Activated CD4-positive, alpha-beta T cell treated with anti-CD3 and anti-CD28 coated beads, Interleukin-2, amount 10 ng/mL, durations not matched to agents 7 days and 5 days (primary cell): ENCODE measurements at places on chromosomes 4 and X. TPM values are rescaled to one million over a fixed set of nuclear protein-coding genes. Genes with fewer than 3 reads are reported as not detected.

GRCh38 chr4:116638592-116638991 is 446.8 kb downstream of the TRAM1L1 start:
- no peak for DNase-seq

GRCh38 chrX:3227526-3227925 is 118.9 kb downstream of the MXRA5 start:
- no peak for DNase-seq

GRCh38 chr4:181671672-181672071 is 571.5 kb upstream of the TENM3 start:
- no peak for DNase-seq

GRCh38 chr4:4937926-4938325 is 78.5 kb downstream of the MSX1 start:
- DNase-seq, result no peak

- no peak for DNase-seq
Measured at GRCh38 chrX:127128282-127128681, 308.8 kb downstream of the PRR32 start.

- DNase-seq, result no peak
Measured at GRCh38 chr4:113645771-113646441, 115.6 kb downstream of the CAMK2D start.

DNA sequence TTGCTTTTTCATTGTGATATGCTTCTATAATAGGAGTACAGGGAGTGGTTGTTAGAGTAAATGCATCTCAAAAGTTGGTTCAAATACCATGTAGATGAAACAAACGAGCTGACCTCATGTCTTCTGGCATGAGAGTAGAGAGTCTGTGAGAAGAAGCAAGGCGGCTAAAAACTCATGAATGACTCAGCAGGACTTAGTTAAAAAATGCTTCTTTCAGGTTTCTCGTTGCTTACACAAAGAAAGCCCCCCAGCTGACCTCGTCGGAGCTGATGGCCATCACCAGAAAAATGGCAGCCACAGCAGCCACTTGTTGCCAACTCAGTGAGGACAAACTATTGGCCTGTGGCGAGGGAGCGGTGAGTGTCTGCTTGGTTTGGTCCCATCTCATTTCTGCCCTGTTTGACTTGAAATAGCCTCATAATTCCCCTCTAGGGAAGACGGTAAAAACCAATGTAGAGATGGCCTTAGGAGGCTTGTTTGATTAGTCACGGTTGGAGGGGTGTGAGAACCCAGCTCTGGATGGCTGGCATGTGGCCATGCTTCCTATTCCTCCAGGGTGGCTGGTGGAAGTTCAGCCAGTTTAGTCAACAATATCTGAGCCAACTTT is 14.5 kb downstream of the AFP start:
- no peak for DNase-seq

The DMP1 gene
- not detected for total RNA-seq

DNA sequence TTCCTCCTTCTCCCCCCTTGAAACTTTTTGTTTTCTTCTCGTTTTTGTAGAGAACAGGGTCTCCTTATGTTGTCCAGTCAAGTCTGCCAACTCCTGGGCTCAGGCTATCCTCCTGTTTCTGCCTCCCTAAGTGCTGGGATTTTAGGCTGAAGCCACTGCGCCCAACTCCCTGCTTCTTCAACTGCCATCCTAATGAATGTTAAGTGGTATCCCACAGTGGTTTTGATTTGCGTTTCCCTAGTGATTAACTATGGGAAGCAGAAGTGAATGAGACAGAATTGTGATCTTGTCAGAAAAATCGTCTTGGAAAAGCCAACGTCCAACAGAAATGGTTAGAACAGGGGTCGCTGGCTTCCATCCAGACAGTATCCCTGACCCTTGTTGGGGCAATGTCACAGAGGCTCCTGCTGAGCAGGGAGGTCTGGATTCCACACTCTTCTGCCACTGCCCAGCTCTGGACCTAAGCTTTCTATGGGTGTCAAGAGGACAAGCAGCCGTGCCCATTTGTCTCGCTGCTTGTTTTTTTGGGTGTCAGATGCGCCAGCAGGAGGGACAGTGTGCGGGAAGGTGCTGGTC is 869 bp upstream of the ADD1 start:
- DNase-seq, result no peak

The PARM1 gene
- total RNA-seq, result not detected

GRCh38 chr4:14877246-14878225 is 124.7 kb upstream of the CPEB2 start:
- peak; percentile 7 for DNase-seq

- DNase-seq, result peak; percentile 17
Measured at GRCh38 chr4:95124906-95125504, 367.2 kb downstream of the BMPR1B start.

The ANXA10 gene
- total RNA-seq, result not detected

DNA sequence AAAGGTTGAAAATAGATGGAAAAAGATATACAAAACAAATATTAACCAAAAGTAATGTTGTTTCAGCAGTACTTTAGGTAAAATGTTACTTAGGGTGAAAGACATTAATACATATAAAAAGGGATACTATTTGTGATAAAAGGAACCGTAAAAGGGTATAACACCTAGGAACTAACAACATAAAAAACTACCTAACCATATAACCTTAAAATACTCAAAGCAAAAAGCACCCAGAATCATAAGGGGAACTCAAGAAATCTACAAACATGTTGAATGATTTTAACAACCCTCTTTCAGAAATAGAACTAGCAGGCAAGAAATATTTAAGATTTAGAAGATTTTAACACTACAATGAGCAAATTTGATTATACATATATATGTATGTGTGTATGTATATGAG is 11.5 kb downstream of the MOSPD2 start:
- no peak for DNase-seq

GRCh38 chr4:82513382-82513781 is 48.4 kb downstream of the TMEM150C start:
- no peak for DNase-seq

DNA sequence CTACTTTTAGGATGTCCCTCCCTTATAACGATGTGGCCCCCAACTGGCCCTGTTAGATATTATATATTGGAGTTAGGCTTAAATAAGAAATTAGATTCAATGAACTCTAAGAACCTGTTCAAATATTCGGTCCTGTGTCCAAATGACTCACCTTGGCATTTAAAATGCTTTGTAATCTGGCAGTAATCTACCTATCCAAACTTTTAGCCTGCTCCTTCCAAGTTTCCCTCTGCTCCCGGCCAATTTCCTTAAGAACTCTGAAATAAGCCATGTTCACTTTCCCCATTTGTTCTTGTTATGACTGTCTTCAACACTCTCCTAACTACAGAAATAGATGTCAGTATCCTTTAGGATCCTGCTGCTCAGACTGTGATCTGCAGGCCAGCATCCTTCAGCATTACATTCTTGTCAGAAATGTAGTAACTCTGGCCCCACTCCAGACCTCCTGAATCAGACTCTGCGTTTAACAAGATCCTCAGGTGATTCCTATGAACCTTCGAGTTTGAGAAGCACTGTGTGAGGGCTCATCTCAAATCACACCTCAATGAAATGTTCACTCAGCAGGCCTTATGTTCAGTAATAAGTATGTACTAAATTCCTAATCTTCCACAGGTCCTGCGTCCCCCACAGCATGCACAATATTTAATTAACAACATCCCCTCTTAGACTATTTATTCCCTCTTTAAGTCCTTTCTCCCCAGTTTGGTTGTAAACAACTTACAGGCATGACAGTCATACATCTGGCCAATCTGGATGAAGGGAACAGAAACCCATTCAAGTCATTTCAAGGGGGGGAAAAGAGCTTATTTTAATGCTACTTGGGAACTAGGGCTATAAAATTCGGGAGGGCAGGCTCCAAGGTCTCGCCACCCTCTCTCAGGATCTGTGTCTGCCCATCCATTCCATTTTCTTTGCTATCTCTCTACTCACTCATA is 3.0 kb downstream of the ATP8A1 start:
- no peak for DNase-seq

DNA sequence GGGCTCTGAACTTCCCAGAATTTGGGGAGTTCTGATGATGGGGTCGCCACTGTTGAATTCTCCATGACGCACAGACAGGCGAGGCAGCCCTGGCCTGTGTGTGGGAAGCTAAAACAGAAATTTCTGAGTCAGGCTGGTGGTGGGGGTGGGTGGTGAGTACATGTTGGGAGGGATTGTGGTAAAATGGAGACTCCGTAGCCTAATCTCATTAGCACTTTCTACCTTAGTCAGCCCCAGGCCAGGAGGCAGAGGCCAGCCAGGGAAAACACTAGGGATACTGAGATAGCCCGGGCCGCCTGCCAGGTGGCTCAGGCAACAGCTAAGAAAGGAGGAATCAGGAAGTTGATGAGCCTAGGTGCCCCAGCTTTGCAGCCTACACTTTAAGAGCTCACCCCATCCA is 39.3 kb upstream of the NHSL2 start:
- DNase-seq, result no peak

DNA sequence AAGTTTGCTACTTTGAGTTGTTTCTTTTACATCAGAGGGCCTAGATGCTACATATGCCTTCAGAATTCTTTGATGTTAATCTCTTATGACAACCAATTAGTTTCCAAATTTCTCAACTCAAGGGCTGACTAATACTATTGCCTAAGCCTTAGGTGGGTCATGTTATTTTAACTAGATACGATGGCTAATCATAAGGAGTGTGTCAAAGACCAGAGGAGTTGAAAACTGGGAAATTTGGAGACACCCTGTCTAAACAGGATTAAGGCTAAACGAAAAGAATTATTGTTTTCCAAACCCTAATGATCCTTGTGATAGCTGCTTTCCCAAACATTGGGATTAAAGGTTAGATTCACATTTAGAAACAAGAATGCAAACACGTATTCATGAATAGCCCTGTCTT is 228.5 kb downstream of the PCDH7 start:
- no peak for DNase-seq

DNA sequence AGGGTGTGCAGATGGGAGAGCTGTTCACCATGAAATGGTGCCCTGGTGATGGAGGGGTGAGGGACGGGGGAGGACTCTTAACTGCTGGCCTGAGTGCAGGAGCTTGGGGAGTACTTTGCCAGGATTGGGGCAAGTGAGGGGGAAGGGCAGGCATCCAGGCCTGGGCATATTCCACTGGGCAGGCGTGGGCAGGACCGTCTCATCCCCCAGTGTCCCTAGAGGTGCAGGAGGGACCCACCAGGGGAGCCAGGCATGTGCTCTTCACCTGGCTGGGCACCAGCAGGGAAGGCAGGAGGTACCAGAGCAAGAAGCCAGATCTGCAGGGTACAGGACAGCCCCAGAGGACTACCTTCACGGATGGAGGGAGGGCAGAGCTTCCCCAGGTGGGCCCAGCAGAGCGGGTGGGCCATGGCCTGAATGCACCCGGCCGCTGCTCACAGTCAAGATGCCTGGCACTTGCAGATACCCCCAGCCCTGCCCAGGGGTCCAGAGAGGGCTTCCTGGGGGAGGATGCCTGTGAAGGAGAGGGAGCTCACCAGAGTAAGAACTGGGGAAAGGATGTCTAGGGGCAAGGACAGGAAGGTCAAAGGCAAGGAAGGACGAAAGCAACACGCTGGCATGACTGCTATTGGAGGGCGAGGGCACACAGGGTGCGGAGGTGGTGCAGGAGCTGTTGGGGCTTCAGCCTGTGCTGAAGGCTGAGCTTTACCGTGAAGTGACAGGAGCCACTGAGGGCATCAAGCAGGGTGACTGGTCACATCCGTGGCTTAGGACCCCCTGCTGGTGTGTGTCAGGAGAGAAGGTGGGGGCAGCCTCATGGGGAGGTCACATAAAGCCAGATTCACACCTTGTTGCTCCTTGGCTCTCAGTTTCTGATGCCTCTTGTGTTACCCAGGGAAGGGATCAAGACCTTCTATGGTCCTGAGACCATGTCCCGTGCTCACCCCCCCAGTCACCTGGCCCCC is 68.2 kb upstream of the NKX1-1 start:
- DNase-seq, result no peak

GRCh38 chrX:623599-624315 is 6.8 kb upstream of the SHOX start:
- DNase-seq, result no peak

The NDP gene
- not detected for total RNA-seq

GRCh38 chr4:141133999-141134995 is 1.0 kb upstream of the RNF150 start:
- DNase-seq, result no peak

- DNase-seq, result no peak
Measured at GRCh38 chr4:64713256-64713840, 304.1 kb upstream of the TECRL start.

The USP9X gene
- total RNA-seq, result 45.5 TPM

The BMP3 gene
- not detected for total RNA-seq

The ZNF595 gene
- 15.9 TPM for total RNA-seq

DNA sequence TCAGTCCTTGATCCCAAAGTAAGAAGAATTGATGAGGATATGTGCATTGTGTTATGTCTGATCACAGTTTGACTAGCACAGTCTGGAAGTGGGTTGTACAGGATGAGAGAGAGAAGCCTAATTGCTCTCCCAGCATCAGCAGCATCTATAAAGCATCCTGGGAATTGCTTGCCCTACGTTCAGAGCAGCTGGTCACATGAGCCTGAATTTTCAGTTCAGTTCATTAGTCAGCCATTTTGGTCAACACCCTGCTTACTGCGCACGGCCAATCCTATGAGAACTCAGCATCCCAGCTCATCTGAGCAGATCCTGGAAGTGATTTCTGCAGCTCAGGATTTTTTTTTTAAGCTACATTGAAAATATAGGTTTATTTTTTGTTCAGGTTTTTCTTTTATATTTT is at the start of gene RUFY3:
Gene RUFY3 (plus strand): TSS at position 218 of the 400 bp plus-strand sequence. CDS start 610 bp downstream, outside the sequence.
- DNase-seq, result no peak

The HSFX2 gene
- total RNA-seq, result not detected

- no peak for DNase-seq
Measured at GRCh38 chrX:137278825-137279224, 245.0 kb upstream of the GPR101 start.

DNA sequence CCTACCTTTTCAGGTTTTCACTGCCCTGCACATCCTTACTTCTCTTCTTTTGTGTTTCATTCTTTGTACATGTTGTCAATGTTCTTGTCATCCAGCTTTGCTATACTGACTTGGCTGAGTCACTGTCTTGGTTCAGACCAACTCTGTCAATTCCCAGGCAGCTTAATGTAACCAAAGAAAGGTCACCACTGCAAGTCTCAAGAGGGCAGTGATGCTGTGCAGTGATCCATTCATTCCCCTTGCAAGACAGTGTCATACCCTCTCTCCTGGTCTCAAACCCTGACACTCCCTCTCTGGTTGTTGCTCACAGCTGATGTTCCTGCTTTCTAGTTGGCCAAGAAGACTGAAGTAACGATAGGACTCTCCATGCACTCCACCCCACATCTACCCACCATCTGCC is 17.5 kb downstream of the RAB39B start:
- no peak for DNase-seq

The MTNR1A gene
- not detected for total RNA-seq

The SHOX gene
- not detected for total RNA-seq

The RTL9 gene
- total RNA-seq, result not detected

- DNase-seq, result no peak
Measured at GRCh38 chrX:103253608-103254007, 1.3 kb downstream of the TCEAL8 start.

The GAGE2A gene
- not detected for total RNA-seq

GRCh38 chr4:105430811-105431210 is 43.1 kb downstream of the PPA2 start:
- DNase-seq, result no peak
